ENCODE measurements at places on chromosomes 5 and 9.

DNA sequence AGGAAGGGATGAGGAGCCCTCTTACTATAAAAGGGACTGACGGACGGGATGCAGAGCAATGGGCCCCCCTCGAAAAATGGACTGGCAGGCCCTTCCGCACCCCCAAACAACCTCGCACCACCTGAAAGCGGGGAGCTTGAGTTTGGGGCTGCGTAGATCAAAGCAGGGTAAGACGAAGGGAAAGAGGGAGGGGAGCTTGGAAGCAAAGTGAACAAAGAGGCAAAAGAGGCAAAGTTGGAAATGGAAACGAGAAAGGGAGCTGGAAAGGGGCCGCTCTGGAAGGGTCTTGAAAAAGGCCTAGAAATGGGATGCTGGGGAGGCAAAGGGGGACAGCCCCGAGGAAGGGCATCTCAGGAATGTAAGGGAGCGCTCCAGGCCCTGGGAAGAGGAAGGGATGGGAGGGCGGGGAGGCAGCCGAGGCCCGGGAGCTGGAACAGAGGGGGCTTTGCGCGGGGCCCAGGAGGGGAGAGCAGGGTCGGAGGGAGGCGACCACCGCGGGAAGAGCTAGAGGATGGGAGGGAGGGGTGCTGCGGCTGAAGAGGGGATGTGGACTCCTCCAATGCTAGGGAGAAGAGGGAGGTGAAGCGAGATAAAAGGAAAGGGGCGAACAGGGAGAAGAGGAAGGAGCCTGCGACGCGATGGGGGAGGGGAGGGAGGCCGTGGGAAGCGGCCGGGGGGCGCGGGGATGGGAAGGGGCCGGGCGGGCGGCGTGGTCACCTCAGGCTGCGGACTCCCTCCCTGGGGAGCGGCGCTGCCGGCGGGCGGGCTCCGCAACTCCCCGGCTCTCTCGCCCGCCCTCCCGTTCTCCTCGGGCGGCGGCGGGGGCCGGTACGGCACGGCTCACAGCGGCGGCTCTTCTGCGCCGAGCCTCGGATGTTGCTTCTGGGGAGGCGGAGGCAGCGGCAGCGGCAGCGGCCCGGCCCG lies 577 bp downstream of the RNF145 start:
- no peak for DNase-seq

DNA sequence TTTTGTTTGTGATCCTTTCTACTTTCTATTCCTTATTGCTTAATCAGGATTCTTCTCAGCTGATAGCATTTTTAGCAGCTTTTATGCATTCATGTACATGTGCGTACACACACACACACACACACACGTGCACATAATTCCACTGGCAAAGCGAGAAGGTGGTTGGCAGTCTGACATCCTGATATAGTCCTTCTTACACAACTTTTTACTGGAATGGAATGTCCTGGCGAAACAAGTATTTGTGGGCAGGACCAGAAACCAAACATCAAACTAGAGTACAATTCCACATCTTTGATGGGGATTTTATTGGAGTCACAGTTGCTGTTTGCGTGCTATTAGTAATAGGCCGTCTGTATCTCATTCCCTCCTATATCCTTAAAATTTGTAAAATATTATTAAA lies 356.5 kb downstream of the CCDC171 start:
- no peak for DNase-seq

DNA sequence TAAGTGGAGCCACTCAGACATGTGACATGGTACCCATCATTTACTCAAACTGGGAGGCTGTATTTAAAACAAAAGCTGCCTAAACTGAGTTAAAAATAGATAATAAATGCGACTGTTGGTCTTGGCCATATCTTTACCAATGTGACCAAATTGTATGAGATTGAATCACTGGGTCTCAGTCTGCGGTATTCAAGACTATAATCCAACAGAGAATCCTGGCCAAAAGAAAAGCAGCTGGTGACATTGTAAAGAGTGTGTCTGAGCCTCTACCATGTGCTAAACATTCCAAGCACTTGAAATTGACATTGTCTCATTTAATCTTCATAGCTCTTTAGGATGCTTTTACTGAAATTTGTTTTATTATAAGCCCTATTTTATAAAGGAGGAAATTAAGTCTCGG lies 282.6 kb downstream of the ZNF608 start:
- no peak for DNase-seq

DNA sequence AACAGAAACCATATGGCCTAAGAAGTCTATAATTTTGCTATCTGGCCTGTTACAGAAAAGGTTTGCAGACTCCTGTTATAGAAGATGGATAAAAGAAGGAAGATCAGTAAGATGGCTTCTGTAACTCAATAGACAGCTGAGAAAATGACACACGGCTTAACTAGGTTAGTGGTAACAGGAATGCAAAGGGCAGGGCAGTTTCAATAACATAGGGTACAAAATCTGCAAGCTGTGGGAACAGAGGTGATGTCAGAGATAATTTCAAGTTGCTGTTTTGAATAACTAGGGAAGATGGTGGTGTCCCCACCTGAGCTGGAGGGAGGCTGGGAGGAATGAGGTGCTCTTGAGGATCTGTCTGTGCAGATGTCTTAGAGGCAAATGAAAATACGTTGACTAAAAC lies 106.5 kb downstream of the GLIS3 start:
- DNase-seq: no peak

- no peak for DNase-seq
Observed at GRCh38 chr5:159833846-159834245, 82.4 kb upstream of the ADRA1B start.

GRCh38 chr5:170509348-170509660 lies 5.5 kb downstream of the KCNIP1 start:
- no peak for DNase-seq

- no peak for DNase-seq
Observed at GRCh38 chr5:140324041-140324600, 21.2 kb upstream of the PFDN1 start.

GRCh38 chr5:166062719-166063118 lies 2228.7 kb upstream of the WWC1 start:
- no peak for DNase-seq

- no peak for DNase-seq
Observed at GRCh38 chr5:13251623-13252376, 692.7 kb downstream of the DNAH5 start.

- DNase-seq: no peak
Observed at GRCh38 chr9:90855208-90855902, 53.7 kb downstream of the SYK start.

GRCh38 chr5:97840643-97841042 lies 657.6 kb upstream of the RIOK2 start:
- DNase-seq: no peak

GRCh38 chr5:176776141-176776865 lies 34.1 kb upstream of the UNC5A start:
- no peak for DNase-seq

- no peak for DNase-seq
Observed at GRCh38 chr9:108496846-108497245, 358.9 kb downstream of the ACTL7B start.

DNA sequence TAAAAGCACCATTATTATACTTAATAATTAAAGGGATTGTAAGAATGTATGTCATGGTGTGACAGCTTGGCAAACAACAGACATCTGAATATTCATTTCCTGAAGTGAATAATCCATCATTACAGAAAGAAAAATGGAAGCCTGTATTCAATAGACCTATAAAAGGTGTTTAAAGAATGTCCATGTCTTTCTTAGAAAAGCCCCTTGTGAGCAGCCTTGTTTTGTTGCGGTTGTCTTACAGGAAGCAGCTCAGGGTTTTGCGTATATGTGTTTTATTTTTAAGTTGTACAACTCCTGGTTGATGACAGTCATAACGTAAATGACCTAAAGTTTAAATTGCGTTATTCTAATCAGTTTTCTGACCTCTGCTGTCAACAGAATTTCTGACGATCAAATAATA lies 53.8 kb downstream of the CAST start:
- DNase-seq: no peak

DNA sequence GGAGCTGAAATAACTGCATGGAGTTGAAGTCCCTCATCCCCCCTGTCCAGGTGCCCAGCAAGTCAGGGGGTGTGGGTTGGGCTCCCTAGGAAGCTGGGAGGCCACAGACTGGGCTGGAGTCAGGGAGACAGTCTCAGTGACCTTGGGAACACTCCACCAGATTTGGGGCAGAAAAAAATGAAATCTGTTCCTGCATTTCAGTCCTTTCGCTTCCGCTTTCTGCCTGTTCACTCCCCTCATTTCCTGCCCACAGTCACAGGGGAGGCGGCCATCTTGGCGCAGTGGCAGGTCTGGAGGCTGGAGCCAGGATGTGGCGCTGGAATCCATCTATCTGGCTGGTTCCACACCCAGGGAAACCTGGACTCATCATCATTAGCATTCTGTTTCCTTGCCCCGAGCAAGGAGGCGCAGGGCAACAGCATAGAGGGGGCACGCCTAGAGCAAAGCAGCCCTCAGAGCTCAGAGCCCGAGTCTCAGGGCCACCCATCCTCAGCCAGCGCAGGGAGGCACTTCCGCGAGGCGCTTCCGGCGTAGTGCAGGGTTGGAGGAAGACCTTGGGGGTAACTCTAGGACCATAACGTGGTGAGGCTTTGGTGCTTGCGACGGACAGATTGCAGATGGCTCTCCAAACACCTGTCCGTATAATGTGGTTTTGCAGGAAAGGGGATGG lies 86.2 kb upstream of the HSPA9 start:
- DNase-seq: no peak

- DNase-seq: no peak
Observed at GRCh38 chr9:121344184-121344583, 25.9 kb downstream of the STOM start.

Data from stimulated activated CD8-positive, alpha-beta memory T cell treated with anti-CD3 and anti-CD28 coated beads, Interleukin-7, amount 100 ng/mL, for 4 hours (primary cell).